ENCODE measurements at places on chromosomes 5 and 9. TPM values are rescaled to one million over a fixed set of nuclear protein-coding genes. Genes with fewer than 3 reads are reported as not detected.

Gene PCDHB14
- 2.0 TPM for total RNA-seq

Gene TOR4A
- 15.4 TPM for total RNA-seq

Gene CDX1
- total RNA-seq: not detected

Gene MIGA2
- 21.2 TPM for total RNA-seq

Gene CARD9
- total RNA-seq: 0.80 TPM

Gene ZNF169
- total RNA-seq: 1.9 TPM

Gene CDO1
- 0.20 TPM for total RNA-seq

Gene MLANA
- not detected for total RNA-seq

Gene AGXT2
- total RNA-seq: not detected

Gene NR2F1
- 2.7 TPM for total RNA-seq

Gene IDNK
- total RNA-seq: 4.8 TPM

Gene CDHR2
- total RNA-seq: not detected

Gene IL4
- total RNA-seq: not detected

Gene CYLC2
- total RNA-seq: not detected

Gene LCN1
- total RNA-seq: not detected

Gene IQGAP2
- 4.2 TPM for total RNA-seq

Gene MOB3B
- 3.7 TPM for total RNA-seq

Gene TLE1
- 12.0 TPM for total RNA-seq

Gene PROP1
- total RNA-seq: not detected

Gene PCDHGA2
- 0.68 TPM for total RNA-seq

Gene BSPRY
- 37.6 TPM for total RNA-seq

Gene PFN3
- total RNA-seq: not detected

Gene FRMD3
- 0.60 TPM for total RNA-seq

Gene PITX1
- 689 TPM for total RNA-seq

Gene MXD3
- 7.8 TPM for total RNA-seq

Gene GNAQ
- 28.8 TPM for total RNA-seq

Data from esophagus mucosa (tissue), 1 donor.